ENCODE measurements at places on chromosomes 7 and 10.

DNA sequence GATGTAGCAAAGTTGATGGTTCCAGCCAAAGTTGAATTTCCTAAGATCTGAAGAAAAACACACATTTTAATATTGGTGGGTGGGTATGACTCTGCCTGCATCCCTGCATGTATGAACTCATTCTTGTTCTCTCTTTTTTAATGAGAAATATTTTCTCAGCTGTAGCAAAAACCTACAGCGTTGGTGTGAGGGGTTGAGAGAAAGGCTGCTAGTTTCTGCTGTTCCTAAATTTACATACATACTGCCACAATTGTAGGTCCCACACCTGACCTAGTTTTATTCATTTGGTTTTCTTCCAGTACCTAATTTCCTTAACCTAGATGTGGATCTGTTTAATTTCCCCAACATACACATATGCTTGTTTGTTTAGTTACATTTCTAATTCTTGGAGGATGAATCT lies 4.6 kb downstream of the AGFG2 start:
- DNase-seq = no peak

- no peak for DNase-seq
Measured at GRCh38 chr7:144109283-144109682, at the start of gene OR2A2. OR2A2 (plus strand) TSS chr7:144109583; CDS start chr7:144109583, 0 bp downstream.

GRCh38 chr10:72272689-72273409 lies 875 bp upstream of the DDIT4 start:
- peak; percentile 99 for DNase-seq

GRCh38 chr10:16384021-16384420 lies 52.8 kb upstream of the PTER start:
- no peak for DNase-seq

GRCh38 chr10:126006906-126007305 lies 110.5 kb downstream of the FANK1 start:
- no peak for DNase-seq

All from erythroblast (primary cell).